Stimulated activated CD8-positive, alpha-beta memory T cell treated with anti-CD3 and anti-CD28 coated beads, Interleukin-7, amount 100 ng/mL, for 24 hours (primary cell): ENCODE measurements at places on chromosomes 3 and 15.

- DNase-seq = no peak
Observed at GRCh38 chr3:18562364-18563154, 137.4 kb upstream of the SATB1 start.

DNA sequence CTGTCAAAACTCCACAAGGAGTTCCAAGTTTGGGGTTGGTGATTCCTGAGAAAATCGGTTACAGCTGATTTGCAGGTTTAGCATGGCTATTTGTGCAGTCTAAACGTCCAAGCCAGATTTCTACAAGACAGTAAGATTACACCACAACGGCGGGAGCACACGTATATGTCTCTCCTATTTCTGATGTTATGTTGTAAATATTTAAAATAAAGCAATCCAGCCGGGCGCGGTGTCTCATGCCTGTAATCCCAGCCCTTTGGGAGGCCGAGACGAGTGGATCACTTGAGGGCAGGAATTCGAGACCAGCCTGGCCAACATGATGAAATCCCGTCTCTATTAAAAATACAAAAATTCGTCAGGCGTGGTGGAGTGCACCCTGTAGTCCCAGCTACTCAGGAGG lies 106.8 kb upstream of the IGF1R start:
- DNase-seq = no peak

GRCh38 chr3:18900994-18901393 lies 247.3 kb upstream of the KCNH8 start:
- no peak for DNase-seq

- no peak for DNase-seq
Observed at GRCh38 chr3:30673425-30674341, 67.3 kb downstream of the TGFBR2 start.
